ENCODE measurements at places on chromosomes 4 and X.

DNA sequence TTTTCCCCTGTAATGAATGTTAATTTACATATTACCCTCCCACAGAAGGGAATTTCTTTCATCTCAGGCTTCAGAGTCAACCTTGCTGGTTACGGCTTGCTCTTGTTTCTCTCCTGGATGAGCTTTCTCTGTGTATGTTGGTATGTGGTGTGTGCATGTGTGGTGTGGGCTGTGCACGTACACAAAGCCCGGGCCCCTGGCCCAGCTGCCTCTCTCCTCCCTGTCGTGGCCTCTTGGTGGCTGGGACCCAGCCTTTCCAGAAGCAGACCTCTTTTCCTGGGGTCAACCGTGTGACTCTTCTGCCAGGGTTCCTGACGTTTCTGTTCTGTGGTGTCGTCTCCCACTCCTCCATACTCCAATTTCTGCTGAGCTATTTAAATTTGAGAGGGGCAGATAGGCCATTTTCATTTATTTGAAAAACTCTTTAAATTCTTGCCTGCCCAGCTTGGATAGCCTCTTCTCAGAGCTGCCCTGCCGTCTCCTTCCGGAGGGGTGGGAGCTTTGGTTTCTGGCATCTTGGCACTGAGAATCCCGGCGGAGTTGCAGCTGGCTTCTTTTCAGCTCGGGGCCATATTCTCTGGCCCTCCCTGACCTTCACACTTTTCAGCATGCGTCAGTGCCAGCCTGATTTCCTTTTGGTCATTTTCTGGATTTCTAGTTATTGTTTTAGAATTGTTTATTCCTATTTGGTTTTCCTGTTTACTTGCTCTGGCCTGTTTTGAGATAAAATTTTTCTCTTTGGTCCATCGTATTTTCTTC, 25.1 kb downstream of the FHDC1 start:
- no peak for DNase-seq

- DNase-seq = no peak
These were observed 105.5 kb downstream of the MID1 start for GRCh38 chrX:10514891-10515290.

GRCh38 chrX:74525116-74525515, 89.3 kb downstream of the RLIM start:
- DNase-seq = no peak

DNA sequence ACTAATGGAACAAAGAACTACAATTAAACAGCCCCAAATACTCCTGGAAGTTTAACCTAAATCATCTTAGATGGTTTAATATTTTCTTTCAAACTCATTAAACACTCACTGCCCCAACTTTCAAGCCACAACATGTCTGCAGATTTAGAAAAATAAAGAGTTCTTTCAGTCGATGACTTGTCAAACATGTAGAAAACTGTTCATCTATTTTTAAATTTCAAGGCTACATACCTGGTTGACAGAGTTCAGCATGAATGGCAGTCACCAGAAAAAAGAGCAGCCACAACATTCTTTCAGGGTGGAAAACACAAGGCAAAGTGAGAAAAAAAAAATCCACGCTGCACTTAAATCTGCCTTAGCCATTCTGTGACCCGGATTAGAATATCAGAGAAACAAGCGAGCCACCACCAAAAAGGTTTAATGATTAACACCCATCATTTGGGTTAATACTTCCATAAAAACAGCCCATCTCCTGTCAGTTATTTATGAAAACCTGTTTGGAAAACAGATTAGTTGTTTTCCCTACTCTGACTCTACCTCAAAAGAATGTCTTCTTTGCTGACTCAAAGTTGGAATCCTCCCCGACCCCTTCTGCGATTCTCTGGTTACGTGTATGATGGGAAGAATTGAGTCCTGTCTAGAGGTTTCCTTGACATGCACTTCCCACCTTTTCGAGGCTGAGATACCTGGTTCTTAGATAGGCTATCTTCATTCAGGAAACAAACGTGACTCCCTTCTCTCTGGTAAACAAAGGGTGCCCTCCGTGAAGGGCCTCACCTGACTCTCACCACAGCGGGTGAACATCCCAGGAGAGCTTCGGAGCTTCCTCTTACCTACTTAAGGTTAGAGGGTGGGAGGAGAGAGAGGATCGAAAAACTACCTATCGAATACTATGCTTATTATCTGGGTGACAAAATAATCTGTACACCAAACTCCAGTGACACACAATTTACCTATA, at the start of gene CLTRN:
TSS of gene CLTRN (minus strand) at position 319 of the 958 bp plus-strand sequence. CDS start at position 289, 30 bp downstream.
- no peak for DNase-seq

GRCh38 chrX:13690836-13691235, 1.9 kb downstream of the RAB9A start:
- no peak for DNase-seq

DNA sequence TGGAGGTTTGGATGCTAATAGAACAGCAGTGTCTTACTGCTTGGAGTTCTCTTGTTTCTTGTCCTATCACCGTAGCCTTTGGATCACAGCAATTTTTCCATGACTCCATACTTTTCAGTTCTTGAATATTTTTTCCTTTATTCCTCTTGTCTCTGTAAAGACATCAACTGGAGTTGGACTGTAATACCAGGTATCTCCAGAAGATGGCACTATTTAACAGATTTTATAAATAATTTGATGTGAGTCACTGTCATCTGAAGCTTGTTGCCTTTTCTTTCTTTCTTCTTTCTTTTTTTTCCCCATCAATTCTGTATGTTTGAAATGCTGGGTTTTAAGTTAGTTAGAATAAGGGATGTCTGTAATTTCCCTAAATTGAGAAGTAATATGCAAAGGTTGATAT, 24.1 kb downstream of the HPRT1 start:
- no peak for DNase-seq

DNA sequence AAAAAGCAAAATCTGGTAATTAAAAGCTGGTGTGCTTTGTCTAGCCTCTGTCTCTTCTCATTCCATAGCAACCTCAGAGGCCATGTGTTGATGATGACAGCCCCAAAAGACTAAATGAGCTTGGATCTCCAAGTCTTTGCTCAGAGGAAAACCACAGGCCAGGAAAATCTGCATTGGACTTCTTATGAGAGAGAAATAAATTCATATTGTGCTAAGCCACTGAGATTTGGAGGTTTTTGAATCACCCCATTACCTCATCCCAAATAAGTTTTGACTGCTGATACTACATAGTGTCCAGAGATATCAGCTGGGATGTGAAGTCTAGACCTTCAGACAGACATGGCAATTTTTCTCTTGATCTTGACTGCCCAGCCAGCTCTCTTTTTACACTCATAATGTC, 178.6 kb upstream of the DIPK2B start:
- no peak for DNase-seq

- DNase-seq = no peak
These were observed 247.6 kb downstream of the DCLK2 start for GRCh38 chr4:150325872-150326271.

GRCh38 chr4:89754531-89754930, 82.4 kb downstream of the SNCA start:
- no peak for DNase-seq

- DNase-seq = peak; percentile 33
These were observed at the start of gene NDST3 for GRCh38 chr4:118034053-118034785. Gene NDST3 (plus strand): TSS chr4:118034486. CDS start chr4:118053911, 19,425 bp downstream.

GRCh38 chr4:110663206-110663605, 40.3 kb upstream of the PITX2 start:
- no peak for DNase-seq

DNA sequence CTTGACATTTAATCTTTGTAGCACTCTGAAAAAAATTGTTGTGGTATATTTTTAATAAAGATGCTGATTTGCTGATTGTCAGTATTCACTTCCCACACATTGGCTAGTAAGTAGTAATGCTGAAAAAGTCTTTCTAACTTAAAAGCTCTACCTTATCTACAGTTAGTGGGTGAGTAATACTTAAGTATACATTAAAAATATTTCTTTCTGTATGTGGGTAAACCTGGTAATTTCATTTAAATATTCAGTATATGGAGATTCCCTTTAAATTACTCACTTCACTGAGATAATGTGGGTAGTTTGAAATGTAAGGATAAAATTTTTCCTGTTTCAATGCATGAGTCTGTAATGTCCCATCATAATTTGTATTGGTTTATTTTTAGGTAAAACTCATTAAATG, 5.6 kb downstream of the TMEM33 start:
- DNase-seq = no peak

GRCh38 chr4:74018771-74019170, 19.7 kb downstream of the CXCL3 start:
- DNase-seq = no peak

DNA sequence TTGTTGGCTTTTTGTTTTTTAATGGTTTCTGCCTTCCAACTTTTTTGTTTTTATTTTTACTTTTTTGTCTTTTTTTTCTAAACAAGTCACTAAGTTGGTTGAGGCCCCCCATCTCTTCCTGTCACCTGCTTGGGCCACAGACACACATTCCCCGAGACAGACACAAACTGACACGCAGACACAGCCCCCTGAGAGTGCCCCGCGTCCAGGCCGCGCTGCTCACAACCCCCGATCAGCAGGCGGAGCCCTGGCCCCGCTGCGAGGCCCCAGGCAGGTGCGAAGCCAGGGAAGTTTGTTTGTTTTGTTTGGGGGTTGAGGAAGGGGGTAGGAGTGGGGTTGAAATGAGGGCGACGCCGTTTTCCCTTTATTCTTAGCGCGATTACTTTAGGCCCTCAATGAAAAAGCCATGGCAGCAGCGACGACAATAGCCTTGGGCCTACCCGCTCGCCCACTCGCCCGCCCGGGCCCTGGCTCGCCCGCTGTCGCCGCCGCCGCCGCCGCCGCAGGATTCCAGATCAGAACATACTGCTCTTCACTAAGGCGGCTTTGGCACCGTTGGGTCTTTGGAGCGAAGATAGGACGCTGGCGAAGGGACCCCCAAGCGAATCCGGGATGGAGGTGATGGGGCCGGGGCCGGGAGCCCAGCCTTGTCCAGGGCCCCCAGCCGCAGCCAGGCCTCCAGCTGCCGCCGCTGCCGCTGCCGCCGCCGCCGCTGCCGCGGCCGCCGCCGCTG, 3.1 kb downstream of the PHOX2B start:
- DNase-seq = no peak

- no peak for DNase-seq
These were observed 153.8 kb upstream of the AGA start for GRCh38 chr4:177596035-177596434.

GRCh38 chr4:24603343-24603742, 19.0 kb upstream of the DHX15 start:
- no peak for DNase-seq

DNA sequence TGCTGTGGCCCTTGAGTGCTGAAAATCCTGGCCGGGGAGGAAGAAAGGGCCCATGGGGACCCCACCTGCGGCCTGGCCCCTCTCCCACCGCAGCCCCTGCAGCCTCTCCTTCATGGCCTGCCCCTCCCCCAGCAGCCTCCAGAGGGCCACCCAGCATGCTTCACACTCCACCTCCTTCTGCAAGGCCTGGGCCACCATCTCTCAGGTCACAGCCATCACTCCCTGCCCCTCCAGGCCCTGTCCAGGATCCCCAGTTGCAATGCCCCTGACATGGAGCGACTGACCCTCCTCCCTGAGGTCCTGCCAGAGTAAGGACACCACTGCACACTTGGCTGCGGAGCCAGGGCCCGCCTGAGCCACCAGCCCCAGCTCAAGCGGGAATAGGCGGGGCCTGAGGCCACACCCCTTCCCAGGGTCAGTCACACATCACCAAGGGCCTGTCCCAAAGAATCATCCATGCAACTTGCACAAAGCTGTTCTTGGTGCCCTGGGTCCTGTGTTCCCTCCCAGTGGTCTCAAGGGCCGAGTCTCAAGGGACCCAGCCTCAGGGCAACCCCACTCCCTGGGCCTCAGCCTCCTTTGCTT, 32.9 kb downstream of the CCNQ start:
- no peak for DNase-seq

DNA sequence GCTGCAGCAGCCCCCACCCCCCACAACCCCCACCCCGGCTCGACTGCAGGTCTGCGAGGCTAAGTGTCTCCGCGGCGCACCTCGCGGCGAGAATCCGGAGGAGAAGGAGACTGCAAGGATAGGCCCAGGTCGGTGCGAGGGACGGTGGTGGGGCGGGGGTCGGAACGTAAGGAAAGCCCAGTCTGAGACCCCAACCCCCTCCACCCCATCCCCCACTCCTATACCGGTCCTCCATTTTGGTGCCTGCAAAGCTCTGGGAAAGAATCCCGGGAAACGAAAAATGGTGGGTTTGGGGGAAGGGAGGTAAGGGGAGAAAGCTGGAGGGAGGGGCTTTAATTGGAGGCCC, 614 bp downstream of the BEX3 start:
- peak; percentile 64 for DNase-seq

GRCh38 chr4:121154103-121154515, 10.0 kb downstream of the TNIP3 start:
- DNase-seq = no peak

- DNase-seq = no peak
These were observed 1.2 kb downstream of the PRMT9 start for GRCh38 chr4:147682755-147683154.

- DNase-seq = no peak
These were observed 38.0 kb upstream of the EMCN start for GRCh38 chr4:100555611-100556337.

GRCh38 chr4:28279249-28279648, 1418.6 kb downstream of the STIM2 start:
- DNase-seq = no peak

- DNase-seq = peak; percentile 79
These were observed 49.9 kb upstream of the SCRG1 start for GRCh38 chr4:173448608-173449379.

- DNase-seq = no peak
These were observed 199.8 kb upstream of the NOCT start for GRCh38 chr4:138815811-138816210.

DNA sequence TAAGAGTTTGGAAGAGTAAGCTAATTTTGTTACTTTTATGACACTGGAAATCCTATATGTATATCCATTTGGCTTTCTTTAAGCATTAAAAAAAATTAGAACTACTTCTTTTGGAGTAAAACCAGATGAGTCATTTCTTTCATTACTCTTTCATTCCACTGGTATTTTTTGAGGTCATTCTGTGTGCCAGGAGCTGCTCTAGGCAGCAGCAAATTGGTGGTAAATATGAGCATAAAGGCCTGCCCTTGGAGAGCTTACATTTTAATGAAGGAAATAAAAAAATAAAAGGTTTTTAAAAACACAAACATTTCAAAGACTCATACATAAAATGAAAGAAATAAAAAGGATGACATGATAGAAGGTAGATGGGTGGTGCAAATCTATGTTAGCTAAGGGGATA, 37.4 kb downstream of the MID1 start:
- DNase-seq = no peak

GRCh38 chrX:20189171-20189570, 47.5 kb upstream of the EIF1AX start:
- DNase-seq = no peak

- DNase-seq = peak; percentile 69
These were observed 728.9 kb downstream of the PCDH18 start for GRCh38 chr4:136803433-136803832.

GRCh38 chrX:70924294-70924911, 6.5 kb downstream of the SLC7A3 start:
- no peak for DNase-seq

GRCh38 chrX:42434458-42435166, 343.4 kb downstream of the PPP1R2C start:
- no peak for DNase-seq

DNA sequence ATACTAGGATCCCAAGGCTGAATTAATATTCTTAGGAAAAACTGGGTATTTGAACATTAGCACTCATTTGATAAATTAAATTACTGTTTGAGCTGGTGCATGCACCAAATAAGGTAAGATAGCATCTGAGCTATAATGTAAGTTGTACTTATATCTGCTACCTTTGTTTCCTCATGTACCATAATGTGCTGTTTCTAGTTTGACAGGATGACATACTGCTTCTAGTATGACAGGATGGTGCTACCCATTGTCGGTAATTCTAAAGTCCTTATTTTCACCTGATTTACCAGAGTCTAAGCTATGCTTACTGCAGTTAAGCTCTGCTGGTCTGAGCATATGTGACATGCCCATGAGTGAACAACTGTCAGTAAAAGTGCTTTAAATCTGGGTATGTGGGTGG, 1017.5 kb upstream of the IGFBP7 start:
- DNase-seq = no peak

All from NCI-H146 (cell line).